ENCODE measurements at places on chromosomes 4 and X.

GRCh38 chrX:121028419-121028818 is 19.0 kb upstream of the GLUD2 start:
- no peak for DNase-seq

- no peak for DNase-seq
Measured at GRCh38 chr4:52014903-52015302, 5.3 kb downstream of the LRRC66 start.

DNA sequence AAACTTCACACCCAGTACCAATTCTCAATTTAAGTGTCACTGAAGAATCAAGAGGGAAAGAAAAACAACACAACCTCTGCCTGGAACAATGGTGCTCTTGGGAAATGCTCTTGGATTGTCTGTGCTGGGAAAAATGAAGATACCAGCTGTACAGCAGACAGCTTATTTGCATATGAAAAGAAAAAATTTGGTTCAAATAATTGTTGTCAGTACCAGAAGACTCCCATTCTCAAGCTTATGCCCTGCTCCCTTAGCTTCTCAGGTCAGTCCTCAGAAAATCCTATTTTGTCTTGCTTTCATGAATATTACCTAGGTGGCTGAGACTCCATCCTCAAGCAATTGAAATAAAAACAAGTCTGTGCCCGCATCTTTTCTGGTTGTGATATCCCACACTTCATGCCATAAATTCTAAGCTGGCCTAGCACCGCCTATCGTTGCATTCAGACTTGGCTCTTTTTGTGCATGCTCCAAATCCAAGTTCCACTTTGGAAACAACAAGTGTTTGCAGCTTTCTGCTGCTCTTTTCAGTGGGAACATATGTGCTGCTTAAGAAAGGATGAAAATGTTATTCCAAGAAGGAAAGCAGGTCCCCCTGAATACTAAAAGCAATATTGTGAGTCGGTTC is 431.6 kb downstream of the INPP4B start:
- no peak for DNase-seq

- no peak for DNase-seq
Measured at GRCh38 chr4:120630427-120630826, 292.1 kb downstream of the PRDM5 start.

DNA sequence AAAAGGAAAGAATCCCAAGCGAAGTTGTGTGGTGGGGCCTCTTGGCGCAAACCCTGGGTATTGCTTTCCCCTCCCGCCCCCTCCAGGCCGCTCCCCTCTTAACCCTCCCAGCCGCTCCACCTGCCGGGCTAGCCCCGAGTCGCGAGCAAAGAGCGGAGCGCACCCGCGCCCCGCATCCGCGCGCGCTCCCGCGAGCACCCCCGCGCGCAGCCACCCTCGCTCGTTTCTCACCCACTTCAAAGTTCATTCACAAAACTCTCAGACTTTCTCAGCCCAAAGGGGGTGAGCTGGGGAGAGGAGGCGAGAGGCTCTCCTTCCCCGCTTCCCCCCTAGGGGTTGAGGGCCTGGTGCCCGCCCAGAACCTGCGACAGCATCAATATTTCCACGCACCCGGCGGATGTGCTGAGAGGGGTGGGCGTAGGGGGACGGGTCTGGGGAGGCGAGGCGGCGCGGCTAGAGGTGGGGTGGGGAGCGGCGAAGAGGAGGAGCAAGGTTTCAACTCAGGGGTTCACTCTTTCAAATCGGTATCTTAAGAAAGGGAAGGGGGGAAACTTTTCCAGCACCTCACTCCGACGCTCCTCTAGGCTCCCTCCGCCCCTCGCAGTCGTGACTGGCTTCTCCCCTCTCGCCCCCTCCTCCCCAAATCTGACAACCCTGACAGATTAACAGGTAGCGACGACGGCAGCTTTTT is 1.8 kb downstream of the MAML3 start:
- DNase-seq: peak; percentile 76

- DNase-seq: no peak
Measured at GRCh38 chr4:75621715-75622114, 8.6 kb downstream of the CDKL2 start.

DNA sequence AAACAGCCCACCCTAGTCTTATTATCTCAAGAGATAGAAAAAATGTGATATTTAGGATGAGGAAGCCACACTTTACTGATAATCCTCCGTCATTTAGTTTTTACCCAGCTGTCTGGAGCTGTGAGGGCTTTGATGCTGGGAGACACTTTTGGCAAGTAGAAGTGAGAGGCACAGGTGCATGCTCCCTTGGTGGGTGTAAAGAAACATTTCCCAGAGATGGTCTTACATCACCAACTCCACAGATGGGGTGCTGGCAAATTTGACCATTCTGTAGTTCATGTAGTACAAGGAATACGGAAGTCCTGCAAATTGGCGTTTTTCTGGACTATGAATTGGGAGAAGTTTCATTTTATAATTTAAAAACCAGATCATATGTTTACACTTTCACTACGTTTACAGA is 28.5 kb downstream of the TRIM61 start:
- no peak for DNase-seq

GRCh38 chr4:12978310-12978709 is 505.8 kb downstream of the RAB28 start:
- no peak for DNase-seq

GRCh38 chr4:15040916-15041463 is 38.7 kb downstream of the CPEB2 start:
- no peak for DNase-seq

DNA sequence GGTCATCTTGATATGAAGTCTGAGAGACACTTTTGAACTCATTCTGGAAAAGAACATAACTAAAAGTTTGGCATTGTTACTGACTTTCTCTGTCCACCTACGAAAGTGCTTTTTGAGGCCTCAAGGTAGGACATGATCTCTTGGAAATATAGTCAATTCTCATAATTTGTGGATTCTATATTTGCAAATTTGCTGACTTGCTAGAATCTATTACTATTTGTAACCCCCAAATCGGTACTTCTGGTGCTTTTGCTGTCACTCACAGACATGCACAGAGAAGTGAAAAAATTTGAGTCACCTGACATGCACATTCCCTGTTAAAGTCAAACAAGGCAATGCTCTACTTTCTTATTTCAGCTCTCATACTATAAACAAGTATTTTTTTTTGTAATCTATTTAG is 35.6 kb downstream of the TSPAN7 start:
- DNase-seq: no peak

- no peak for DNase-seq
Measured at GRCh38 chrX:129125122-129125914, 398.0 kb downstream of the SMARCA1 start.

DNA sequence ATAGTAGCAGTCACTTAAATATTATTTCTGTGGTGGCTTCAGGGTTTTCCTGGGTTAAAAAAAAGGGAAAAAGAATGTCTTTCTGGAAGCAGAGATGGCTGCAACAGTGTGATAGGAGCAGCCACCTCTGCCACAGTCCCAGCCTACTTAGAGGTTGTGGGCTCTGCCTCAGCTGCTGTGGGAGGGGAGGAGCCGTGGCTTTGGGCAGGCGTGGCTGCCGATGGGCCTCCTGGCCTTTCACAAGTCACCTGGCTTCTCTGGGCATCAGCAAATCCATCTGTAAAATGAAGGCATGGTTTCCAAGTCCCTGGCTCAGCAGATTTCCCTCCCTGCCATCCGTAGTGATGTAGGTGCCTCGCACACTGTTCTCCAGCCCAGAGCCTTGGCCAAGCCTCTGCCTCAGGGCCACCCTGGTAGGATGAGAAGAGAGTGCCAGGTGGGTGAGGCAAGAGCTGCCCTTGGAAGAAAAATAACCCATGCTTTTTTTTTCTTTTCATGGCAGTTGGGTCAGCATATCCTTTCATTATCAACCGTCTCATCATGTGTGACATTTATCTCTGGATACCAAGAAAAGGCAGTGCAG is 66.1 kb downstream of the PTTG2 start:
- DNase-seq: no peak

- DNase-seq: peak; percentile 27
Measured at GRCh38 chr4:101205916-101206315, 141.4 kb downstream of the PPP3CA start.

DNA sequence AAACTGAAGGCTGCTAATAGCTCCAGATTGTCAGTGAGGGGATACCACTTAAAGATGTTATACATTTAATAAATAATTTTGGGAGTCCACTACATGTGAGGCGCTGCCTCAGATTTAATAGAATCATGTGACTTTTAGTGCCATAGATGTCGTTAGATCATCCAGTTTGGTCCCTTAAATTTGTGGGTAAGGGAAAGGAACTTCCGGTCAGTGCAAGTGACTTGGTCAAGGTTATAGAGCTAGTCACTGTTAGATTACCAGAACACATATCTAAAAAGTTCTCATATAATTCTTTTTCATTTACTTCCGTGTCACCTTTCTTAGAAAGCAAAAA is 529 bp upstream of the UBA6 start:
- no peak for DNase-seq

DNA sequence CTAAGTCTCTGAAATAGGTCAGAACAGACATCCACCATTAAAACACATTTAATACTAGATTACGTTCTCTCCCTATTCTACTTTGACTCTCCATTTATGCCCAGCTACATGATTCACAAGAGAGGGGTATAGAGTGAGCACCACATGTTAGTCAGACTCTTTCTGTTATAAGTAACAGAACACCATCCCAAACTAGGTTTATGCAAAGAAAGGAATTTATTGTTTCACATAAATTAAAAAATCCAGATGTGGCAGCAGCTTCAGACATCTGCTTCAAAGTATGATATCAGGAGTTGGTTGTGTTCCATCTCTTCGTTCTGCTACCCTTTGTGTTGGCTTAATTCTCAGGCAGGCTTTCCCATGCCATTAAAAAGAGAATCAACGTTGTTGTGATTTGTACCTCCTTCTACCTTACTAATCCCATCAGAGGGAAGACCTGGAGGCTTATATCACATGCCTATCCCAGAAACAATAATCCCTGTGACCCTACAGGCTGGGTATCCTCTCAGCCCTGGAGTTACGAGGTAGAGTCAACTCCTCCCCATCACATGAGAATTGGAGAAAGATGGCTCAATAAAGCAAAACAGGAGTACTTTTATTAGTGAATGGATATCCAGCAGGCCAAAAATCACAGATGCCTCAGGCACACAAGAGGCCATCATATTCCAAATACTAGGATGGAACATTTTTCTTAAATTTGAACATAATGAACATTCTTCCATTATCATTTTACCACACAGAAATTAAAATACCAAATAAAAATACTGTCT is 163.2 kb downstream of the SLC7A11 start:
- no peak for DNase-seq

- DNase-seq: no peak
Measured at GRCh38 chr4:78939667-78940008, 400 bp upstream of the PAQR3 start.

DNA sequence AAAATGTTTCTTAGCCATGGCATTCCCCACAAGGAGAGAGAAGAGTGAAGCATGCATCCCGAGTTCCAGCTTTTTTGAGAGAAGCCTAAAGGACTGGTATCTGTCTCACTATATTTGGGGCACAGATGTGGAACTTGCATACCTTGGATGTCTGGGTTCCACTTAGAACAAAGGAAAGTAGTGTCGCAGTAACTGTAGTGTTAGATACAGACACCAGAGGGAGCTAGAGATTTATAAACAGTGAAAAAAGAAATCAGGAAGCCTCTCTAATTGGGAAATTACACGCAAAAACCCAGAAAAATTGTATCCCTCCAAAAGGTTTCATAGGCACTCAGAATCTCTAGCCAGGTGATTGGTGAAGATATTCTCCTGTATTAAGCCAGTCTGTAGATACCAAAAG is 34.4 kb downstream of the AGTR2 start:
- DNase-seq: no peak

DNA sequence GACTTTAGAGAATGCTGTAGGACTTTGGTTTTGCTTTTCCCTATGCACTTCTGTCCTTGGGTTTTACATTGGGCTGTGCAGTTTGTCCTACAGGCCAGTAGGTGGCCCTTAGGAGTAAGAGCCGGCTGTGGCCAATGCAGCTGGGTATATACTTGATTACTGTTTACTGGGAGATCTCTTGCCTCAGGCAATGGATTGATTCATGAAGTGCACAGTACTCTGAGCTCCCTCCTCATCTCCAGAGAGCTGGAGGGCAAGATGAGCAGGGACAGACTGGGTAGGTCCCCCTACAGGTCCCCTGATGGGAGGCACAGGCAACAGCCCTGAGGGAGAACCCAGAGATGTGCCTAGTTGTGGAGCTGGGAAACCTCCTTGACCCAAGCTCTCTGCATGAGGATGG is 103.8 kb upstream of the QRFPR start:
- no peak for DNase-seq

DNA sequence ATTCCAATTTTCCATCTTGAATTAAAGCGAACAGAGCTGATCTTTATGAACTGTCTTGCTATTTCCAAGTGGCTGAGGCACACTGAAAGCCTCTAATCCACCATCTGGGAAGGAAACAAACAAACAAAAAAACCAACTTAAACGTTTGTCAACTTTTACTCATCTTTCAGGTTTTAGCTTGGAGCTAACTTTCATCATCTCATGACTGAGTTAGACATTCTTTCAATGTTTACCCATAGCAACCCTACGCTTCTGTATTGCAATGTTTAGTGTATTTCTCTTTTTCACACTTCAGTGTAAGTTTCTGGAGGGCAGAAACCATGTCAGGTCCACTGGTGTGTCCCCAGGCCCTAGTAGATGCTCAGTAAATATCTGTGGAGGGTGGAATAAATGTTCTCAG is 343.8 kb downstream of the GBA3 start:
- no peak for DNase-seq

GRCh38 chr4:160611181-160611580 is 1508.3 kb downstream of the RAPGEF2 start:
- no peak for DNase-seq

DNA sequence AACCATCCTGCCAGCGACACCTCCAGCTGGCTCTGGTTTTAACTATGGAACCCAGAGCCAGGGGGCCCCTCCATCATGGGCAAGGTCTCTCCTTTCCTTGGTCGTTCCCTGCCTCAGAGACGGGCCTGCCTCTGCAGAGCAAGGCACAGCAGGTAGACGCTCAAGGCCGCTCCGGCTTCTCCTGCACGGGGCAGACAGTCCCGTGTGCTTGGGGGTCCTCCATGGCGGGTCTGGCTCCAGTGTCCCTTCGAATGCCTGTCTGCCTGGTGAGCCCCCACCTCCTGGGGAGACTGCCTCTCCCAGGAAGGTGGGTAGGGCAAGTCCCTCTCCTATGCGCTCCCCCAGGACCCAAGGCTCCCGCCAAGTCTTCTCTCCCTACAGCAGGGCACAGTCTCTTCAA is 71.5 kb downstream of the ACOX3 start:
- DNase-seq: no peak

DNA sequence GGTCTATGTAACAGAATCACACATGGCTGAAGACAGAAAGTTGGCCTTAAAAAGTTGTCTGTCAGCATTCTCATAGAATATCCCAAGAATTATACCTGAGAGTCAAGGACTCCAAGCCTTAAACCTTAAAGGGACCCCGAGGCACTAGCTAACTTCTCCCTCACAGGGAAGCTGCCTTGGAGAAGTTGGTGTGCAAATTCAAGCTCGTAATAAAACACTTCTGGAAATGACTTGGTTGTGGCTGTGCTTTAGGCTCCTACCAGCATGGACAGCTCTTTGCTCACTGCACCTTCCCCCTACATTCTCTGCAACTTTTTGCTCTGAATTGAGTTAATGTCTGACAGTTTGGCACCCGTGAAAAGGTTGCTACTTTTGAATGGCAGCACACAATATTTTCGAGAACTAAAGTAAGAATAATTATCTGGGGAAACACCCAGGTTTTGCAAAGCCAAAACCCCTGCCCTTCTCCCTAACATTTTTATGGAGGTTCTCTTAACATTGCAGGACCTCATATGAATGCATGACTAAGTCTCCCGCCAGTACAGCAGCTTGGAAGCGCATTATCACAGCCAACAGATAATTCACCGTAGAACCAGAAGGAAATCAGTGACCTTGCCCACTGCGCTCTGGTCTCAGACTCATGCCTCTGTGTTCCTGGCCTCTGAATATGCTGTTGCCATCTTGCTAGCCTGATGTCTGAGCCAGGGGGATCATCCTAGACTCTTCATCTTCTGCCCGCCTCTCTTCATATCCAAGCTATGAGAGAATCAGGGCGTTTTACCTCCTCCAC is 91.0 kb downstream of the MGST2 start:
- DNase-seq: no peak
